ENCODE measurements at places on chromosomes 12 and 14.

DNA sequence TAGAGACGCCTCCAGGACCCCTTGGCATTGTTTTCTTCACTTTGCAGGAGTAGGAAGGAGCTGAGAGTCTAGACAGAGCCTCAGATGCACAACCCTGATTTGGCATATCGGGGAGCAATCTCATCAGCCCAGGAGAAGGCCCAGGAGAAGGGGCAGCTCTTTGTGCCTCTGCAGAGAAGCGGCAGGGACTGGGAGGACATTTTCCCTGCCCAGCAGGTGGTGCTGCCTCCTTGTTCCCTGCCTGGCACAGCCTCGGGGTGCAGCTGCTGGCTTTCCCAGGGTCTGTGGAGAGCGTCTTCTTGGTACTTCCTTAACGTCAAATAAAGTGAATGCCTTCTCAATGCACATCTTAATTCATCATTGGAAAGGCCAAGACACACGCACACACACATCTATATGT is 419.5 kb downstream of the TMEM121 start:
- DNase-seq, result peak; percentile 41

DNA sequence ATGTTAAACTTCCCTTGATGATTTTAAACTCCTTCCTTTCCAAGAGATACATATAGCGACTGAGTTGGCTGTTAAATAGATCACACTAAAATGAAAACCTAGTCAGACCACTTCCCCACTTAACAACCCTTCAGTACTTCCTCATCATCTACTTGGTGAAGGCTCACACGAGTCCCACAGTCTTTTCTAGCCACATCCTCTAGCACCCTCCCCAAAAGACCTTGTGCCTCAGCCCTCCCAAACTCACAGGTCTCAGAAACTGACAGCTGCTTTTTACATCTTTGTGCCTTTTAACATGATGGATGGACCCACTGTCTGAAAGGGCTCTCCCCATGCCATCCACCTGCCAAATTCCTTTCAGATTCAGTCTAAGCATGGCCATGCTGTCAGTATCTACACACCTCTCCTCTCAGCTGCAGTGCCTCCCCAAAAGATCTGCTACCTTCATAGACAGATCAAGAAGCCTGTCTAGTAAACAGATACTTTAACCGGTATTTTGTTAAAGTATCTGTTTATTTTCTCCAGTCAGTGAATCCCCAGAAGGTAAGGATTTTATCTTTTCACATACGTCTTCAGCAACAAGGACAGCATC is 65.1 kb upstream of the GPHB5 start:
- peak; percentile 12 for DNase-seq

- no peak for DNase-seq
These were observed 33.0 kb downstream of the ANO2 start for GRCh38 chr12:5912011-5912410.

DNA sequence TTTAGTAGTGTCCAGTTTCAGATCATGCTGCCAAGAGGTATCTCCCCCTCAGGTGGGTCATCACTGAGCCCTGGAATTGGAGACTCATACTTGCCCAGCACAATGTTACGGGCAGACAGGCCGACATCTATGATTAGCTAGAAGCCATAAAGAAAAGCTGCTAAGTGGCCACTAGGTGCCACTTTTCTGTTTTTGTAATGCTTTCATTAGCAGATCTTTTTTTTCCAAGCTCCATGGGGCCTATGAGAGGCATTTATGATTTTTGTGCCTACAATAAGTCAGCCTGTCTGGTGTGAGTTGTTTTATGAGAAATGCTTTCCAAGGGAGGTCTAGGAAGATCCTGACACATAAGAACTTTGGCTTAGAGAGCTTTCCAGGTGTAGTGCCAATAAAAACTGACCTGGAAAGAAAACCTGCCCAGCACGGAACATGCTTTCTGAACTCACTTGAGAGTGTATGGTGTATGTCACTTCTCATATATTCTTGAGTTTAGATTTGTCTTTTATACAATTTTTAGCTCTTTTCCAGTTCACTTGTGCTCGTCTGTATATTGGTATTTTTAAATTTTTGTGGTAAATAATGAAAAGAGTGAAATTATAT is 21.8 kb upstream of the SMCO2 start:
- no peak for DNase-seq

- DNase-seq, result no peak
These were observed 177.3 kb upstream of the PLXNC1 start for GRCh38 chr12:93970900-93971688.

- DNase-seq, result peak; percentile 68
These were observed 1.8 kb upstream of the SAMD4A start for GRCh38 chr14:54564868-54565784.

GRCh38 chr12:109719123-109720022 is 5.7 kb downstream of the FAM222A start:
- no peak for DNase-seq

DNA sequence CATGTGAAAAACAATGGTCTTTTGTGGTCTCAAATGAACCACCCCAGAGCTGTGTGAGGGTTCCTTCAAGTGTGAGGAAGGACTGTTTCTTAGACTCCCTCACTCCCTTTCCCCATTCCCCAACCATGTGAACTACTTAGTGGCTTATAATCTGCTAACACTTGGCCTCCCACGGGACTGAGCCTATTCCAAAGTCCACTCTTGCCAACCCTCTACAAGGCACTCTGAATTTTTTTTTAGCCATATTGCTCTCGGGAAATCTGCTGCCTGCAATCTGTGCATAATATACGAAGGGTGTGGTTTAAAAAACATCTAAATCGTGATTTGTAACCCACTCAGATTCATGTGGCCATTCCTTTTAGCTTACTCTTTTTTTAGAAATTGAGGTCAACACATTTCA is 2.6 kb downstream of the SVOP start:
- DNase-seq, result no peak

DNA sequence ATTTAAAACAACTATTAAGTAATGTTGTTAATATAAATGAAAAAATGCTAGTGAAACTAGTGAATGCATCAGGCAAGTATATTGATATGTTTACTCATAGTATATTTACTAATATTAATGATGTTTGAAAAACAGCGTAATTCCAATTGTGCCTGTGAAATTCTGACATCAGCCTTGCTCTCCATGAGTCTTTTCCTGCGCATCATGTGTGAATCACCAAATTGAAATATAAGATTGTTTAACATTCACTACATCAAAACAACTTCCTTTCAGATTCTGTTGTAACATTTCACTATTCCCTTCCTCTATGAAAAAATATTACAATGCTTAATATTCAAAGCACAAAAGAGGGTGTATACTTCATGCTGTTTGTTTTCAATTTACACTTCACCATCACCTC is 1995.9 kb upstream of the SEL1L start:
- no peak for DNase-seq

DNA sequence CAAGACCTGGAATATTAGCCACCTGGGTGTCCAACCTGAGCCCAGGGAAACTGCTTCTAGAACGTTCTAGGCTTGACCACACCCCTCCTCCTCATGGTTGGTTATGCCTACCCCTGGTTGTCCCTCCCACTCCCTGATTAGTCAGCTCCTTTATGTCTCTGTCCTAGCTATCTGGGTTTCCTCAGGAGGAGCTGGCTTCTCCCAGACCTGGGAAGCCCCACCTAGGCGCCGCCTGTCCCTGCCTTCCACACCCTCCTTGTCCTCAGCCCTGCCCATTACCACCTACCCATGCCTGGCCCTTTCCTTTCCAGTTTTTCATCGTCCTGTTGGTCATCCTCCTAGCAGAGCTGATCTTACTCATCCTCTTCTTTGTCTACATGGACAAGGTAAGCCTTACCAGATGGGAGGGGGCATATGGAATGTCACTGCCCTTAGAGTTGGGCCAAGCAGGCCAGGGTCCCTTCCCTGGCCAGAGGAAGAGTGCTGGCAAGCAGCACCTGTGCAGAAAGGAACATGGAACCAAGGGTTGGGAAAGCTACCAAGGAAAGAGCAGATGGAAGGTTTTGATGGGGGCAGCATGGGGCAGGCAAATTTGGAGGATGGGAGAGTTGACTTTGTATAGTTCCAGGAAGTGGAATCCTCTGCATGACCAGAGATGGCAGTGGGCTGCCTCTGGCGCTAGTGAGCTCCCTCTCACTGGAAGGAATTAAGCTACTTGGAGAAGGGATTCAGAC is 201.7 kb downstream of the TSPAN9 start:
- DNase-seq, result no peak

DNA sequence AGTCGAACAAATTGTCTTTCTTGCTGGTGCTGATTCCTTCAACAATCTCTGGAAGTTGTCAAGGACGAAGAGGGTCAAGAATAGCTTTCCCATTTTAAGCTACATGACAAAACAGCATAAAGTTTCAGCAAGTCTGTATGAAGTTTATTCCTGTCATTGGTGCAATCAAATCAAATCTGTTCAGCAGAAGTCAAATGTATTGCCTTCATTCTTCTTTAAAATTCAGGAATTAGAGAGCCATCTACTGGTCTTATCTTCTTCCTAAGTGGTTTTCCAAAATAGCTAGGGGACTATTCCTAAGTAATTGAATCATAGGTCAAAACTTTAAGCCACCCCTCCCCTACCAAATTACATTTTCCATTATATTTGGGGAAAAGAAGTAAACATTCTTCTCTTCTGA is 990.2 kb downstream of the GALC start:
- DNase-seq, result no peak

GRCh38 chr12:65666876-65667275 is 157.4 kb upstream of the HMGA2 start:
- peak; percentile 27 for DNase-seq

DNA sequence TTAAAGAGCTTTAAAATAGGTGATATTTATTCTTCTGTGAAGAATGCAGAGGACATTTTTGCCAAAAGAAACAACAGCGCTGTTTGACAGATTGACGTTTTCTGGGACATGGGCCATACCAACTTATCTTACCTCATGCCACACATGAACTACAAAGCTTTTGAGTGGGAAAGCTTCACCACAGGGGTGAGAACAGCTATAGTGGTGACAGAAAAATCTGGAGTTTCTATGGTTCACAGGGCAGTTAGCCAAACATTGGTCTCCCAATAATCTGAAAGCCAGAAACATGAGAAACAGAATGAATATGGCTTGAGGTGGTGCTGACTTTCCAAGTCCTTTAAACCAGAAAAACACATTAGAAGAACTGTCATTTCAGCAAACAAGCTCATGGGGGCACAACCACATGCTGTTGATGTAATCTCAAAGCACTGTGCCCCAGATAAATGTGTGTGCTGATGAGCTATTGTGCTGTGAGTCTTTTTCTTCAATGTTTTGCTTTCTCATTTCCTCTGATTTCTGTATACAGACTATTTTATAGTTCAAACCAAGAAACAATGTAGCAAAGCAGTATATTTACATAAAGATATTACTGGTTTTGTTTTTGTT is 905.4 kb downstream of the SLC16A7 start:
- no peak for DNase-seq

GRCh38 chr12:25352083-25352918 is 101.6 kb upstream of the KRAS start:
- DNase-seq, result no peak

DNA sequence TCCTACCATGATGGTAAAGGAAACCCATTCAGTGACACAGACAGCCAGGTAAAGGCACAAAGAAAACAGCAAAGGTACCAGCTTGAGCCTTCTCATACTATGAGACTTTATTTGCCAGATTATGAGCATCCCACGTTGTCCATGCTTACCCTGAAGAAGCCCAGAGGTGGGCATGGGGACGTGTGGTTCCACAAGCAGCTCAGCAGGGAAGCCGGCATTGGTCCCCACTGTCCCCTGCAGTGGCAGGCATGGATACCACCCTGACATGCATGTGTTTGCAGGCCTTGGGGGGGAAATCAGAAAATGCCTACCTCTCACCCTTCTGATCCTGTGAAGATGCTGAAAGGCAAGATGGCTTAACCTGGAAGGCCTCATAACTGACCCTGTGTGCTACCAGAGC is 183.1 kb downstream of the PIWIL1 start:
- no peak for DNase-seq

DNA sequence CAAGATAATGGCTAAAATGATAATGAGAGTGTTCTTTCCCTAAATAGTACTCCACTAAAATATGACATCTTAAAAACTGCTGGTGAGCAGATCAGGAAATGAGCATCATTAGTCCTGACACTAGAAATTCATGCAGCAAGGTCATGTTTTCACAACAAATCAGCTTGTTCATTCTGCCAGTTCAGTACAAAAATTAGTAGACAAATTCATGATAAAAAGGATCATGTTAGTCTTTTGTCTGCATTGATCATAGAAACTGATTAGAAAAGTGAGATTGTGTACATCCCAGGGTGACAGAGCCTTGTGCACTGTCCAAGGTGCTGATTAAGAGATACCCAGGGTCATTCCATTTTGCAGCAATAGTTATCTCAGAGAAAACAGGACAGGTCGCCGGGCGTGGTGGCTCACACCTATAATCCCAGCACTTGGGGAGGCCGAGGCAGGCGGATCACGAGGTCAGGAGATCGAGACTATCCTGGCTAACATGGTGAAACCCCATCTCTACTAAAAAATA is 163.6 kb downstream of the RIMBP2 start:
- no peak for DNase-seq

DNA sequence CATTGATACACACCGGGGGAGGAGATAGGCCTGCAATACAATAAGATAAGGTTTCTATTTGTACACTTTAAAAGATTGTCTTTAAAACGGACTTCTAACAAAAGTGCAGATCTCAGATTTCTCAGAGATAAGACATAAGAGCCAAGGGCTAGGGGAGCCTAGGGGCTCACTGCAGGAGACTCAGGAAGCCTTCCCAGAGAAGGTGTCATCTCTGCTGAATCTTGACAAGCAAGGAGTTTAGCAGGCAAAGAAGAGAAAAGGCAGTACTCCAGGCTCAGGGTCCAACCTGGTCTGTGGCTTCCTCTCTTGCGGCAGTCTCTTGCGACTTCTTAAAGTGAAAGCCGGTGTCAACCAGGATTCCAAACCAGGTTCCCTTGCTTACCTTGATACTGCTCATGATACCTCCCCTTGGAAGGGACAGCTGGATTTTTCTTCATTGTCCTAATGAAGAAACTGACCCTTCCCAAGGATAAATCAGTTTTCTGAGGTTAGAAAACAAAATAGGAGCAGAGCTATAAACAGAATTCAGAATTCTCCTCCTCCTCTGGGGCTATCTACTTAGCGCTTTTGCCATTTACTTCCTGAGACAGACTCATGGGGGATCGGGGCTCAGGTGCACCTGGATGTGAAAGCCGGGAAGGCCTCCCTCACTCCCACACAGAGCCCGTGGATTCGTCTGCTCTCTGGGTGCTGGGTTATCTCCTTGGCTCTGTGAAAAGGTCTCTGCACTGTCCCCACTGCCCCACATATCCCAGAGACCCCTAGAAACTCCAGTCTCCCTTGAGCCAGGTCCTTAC is 1.7 kb upstream of the SCNN1A start:
- no peak for DNase-seq

GRCh38 chr12:57456145-57456700 is 1.1 kb downstream of the INHBE start:
- peak; percentile 67 for DNase-seq

DNA sequence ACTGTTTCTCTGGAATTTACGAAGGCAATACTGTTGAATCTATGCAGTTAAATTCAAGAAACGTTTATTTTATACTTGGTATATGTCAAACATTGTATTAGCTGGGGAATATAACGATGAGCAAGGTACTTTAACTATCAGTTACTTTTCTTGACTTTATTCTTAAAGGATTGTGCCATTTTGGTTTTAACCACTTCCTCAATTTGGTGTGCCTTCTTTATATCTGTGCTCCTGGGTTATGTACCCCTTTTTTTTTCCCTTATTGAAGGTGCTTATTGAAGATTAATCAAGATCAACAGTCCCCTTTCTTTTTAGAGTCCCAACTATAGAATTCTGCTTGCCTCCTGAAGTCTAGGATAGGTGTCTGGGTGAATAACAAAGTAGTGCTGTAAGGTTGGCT is 5.8 kb downstream of the RAB21 start:
- DNase-seq, result no peak
